ENCODE measurements at places on chromosomes 3 and 15. TPM values are rescaled to one million over a fixed set of nuclear protein-coding genes. Genes with fewer than 3 reads are reported as not detected.
A peak's percentile ranks its signal among the peaks of the same experiment; 100 is the strongest.

- H3K27ac ChIP-seq: no peak overlapping the region
- no peaks in the 10 kb centered on the region for H3K36me3 ChIP-seq
- no peak for DNase-seq
- no peaks in the 10 kb centered on the region for H3K27me3 ChIP-seq
Measured at GRCh38 chr3:41502023-41502422, 302.7 kb downstream of the CTNNB1 start.

GRCh38 chr15:41983621-41984571 lies 11.5 kb upstream of the EHD4 start:
- H3K27me3 ChIP-seq: no peaks in the 10 kb centered on the region
- H3K4me1 ChIP-seq: no peaks in the 10 kb centered on the region
- no peak overlapping the region for H3K4me3 ChIP-seq
- DNase-seq: no peak

- no peaks in the 10 kb centered on the region for H3K36me3 ChIP-seq
- no peak for DNase-seq
- H3K4me3 ChIP-seq: no peak overlapping the region
- H3K27me3 ChIP-seq: peaks cover 5% of the 10 kb centered on the region
Measured at GRCh38 chr3:127177226-127177625, 15.7 kb upstream of the PRR23E start.

DNA sequence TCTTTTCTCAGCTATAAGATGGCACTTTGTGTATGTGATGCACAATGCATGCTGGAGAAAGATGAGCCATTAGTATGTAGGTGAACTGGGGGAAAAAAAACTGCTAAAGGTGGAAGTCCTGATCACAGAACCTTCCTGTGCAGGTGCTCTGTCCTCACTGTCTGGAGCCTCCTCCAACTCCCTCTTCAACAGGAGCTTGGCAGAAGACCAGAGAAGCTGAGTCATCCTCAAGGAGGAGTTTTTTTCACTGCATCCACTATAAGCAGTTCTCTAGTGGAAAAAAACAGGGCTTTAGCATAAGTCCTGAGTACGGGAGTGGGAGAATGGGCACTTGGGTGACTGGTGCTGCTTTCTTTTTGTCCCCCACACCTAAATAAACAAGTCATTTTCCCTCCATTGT lies 168.4 kb upstream of the CADPS start:
- no peak for DNase-seq
- H3K36me3 ChIP-seq: no peaks in the 10 kb centered on the region
- no peak overlapping the region for H3K27ac ChIP-seq
- H3K4me3 ChIP-seq: no peak overlapping the region

GRCh38 chr3:102006812-102007485 lies 157.6 kb downstream of the NFKBIZ start:
- no peak overlapping the region for H3K4me3 ChIP-seq
- H3K4me1 ChIP-seq: no peaks in the 10 kb centered on the region
- H3K27ac ChIP-seq: no peak overlapping the region
- no peak for DNase-seq

DNA sequence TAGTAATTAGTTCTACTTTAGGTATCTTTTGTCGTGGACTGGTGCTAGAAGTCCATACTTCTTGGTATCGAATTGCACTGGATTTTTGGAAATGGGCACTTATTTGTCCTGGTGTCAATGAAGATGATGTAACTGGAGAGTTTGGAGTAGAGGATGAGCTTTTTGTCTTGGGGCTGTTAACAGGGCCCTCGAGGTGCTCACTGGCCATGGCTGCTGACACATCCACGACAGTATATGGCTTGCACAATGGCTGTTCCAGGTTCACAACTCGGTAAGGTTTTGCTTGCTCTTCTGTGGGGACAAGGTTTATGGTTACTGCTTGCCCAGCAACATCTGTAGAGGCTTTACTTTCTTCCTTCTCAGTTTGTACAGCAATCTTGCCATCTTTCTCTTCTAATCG lies 109.4 kb upstream of the TSPAN3 start:
- H3K4me1 ChIP-seq: peaks cover 18% of the 10 kb centered on the region
- no peak for DNase-seq
- H3K4me3 ChIP-seq: no peak overlapping the region

DNA sequence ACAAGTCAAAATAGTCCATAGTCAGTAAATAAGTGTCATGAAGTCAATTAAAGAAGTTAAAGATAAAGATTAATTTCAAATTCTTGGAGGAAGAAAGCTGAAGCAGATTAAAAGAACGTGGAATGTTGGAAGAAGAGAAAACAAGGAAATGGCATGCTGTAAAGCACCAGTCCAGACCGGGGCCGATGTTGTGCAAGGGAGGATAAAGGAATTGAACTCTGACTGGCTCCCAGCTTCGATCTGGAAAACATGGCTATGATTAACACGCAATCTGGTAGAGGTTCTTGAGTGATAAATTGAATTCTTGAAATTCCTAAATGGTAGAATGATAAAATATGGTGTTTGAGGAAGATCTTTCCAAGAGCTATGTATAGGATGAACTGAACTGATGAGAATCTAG lies 194.4 kb downstream of the MEIS2 start:
- no peaks in the 10 kb centered on the region for H3K36me3 ChIP-seq
- H3K4me3 ChIP-seq: no peak overlapping the region
- H3K27ac ChIP-seq: no peak overlapping the region
- H3K4me1 ChIP-seq: no peaks in the 10 kb centered on the region

- H3K4me1 ChIP-seq: no peaks in the 10 kb centered on the region
- no peaks in the 10 kb centered on the region for H3K27me3 ChIP-seq
- H3K27ac ChIP-seq: no peak overlapping the region
- no peak for DNase-seq
- no peaks in the 10 kb centered on the region for H3K36me3 ChIP-seq
Measured at GRCh38 chr3:144010371-144010770, 38.7 kb downstream of the DIPK2A start.

- no peaks in the 10 kb centered on the region for H3K36me3 ChIP-seq
- peaks cover 57% of the 10 kb centered on the region for H3K4me1 ChIP-seq
- peak; percentile 62 for DNase-seq
Measured at GRCh38 chr3:129576514-129577352, 29.7 kb downstream of the PLXND1 start.

The CHRNB4 gene
- not detected for total RNA-seq

GRCh38 chr3:182139627-182140357 lies 428.1 kb downstream of the SOX2 start:
- H3K27me3 ChIP-seq: no peaks in the 10 kb centered on the region
- no peaks in the 10 kb centered on the region for H3K36me3 ChIP-seq
- H3K4me3 ChIP-seq: no peak overlapping the region
- no peak overlapping the region for H3K27ac ChIP-seq
- no peaks in the 10 kb centered on the region for H3K4me1 ChIP-seq
- DNase-seq: no peak

- no peaks in the 10 kb centered on the region for H3K27me3 ChIP-seq
- no peak overlapping the region for H3K4me3 ChIP-seq
- no peaks in the 10 kb centered on the region for H3K36me3 ChIP-seq
- DNase-seq: no peak
Measured at GRCh38 chr15:47843124-47843663, 125.9 kb downstream of the SEMA6D start.

- H3K27ac ChIP-seq: no peak overlapping the region
- peaks cover 18% of the 10 kb centered on the region for H3K36me3 ChIP-seq
- DNase-seq: no peak
- no peaks in the 10 kb centered on the region for H3K27me3 ChIP-seq
- H3K4me3 ChIP-seq: no peak overlapping the region
Measured at GRCh38 chr3:167669699-167670098, 16.0 kb upstream of the WDR49 start.

DNA sequence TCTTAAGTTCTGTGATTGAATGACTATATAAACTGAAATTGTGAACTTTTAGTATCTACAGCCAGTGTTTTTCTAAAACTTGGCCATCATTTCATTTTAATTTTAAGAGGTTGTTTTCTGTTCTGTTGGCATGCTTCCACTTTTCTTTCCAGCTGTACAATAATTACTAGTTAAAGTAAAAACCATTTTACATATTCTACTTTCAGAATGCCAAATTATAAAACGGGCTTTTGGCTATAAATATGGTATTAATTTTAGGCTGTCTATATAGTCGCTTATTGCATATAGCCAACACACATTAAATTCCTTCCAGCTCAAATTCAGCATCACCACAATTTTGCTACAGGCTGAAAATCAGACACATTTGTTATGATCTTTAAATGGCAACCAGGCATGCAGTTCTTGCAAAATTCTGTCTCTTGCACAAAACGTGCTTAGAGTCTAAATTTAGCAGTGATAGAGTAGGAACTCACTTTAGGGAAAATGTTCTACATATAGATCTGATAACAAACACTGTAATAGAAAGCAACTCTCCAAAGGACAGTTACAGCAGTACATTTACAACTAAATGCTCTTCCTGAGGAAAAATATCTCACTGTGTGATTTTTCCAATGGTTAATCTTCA lies 81.1 kb downstream of the BTD start:
- H3K27ac ChIP-seq: no peak overlapping the region
- H3K4me1 ChIP-seq: no peaks in the 10 kb centered on the region
- H3K27me3 ChIP-seq: no peaks in the 10 kb centered on the region
- peaks cover 45% of the 10 kb centered on the region for H3K36me3 ChIP-seq
- no peak for DNase-seq
- no peak overlapping the region for H3K4me3 ChIP-seq

The ALDH1A3 gene
- not detected for total RNA-seq

The DNAH12 gene
- total RNA-seq: not detected
